HS-27A (cell line): ENCODE measurements at places on chromosomes 1 and 21.
A peak's percentile ranks its signal among the peaks of the same experiment; 100 is the strongest.

GRCh38 chr1:184892116-184892515 lies 82.2 kb downstream of the NIBAN1 start:
- no peak for DNase-seq

DNA sequence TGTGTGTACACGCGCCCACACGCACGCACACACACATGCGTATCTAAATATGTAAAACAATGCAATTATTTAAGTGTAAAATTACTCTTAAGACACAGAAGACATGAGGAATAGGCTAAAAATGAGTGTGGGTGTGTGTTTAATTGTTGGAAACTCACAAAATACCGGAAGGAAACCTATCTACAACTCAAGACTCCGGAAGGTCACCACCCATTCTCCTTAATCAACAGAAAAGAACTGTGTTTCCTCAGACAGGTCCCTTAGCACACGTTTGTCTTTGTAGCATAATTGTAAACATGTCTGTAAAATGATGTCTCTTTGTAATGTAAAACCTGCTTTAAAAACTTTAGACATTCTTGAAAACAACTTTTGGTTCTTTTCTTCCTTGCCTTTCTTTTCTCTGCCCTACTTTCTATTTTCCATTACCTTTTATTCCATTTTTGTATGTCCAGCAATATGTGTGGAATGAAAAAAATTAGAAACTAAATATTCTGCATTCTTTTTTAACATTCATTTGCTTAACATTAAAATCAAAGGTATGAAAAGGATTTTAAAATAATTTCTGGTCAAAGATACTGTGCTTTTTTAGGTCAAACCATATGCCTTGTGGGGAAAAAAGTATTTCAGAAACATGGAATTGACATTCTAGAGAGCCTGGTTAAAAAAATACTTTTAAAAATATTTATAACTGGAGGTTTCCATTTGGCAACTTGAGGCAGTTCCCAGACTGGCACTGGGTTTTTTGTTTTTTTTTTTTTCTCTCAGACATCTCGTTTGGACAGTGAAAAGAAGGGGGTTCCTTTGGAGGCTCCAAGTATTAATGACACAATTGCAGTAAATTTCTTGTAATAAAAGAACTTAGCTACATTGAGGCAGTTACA lies 46.2 kb downstream of the ATP5PF start:
- peak; percentile 26 for DNase-seq

DNA sequence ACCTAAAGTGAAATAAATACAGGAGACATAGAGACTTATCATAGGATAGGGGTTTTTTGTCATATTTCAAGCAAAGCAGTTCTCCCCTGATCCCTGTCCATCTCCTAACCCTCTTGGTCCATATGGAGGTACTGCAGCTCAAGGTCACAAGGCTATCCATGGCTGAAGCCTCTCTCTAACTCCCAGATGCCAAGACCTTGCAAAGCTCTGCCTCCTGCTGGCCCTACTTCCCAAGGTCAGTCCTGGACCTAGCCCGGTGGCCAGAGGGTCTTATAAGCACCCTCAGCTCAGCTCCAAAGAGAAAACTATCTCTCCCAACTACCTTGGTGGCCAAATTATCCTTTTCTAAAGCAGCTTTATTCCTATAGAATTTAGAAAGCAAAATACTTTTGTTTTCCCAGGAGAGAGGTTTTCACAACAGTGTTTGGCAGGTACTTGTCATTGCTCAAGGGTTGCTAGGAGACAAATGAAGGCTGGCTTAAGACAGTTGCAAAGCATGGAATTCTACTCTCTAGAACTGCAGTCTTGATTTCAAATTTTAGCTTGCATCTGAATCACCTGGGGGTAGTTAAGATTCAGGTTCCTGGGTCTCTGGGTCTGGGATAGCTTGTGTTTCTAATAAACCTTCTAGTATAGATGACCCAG lies 121.5 kb downstream of the XCL2 start:
- no peak for DNase-seq

GRCh38 chr1:66752000-66752592 lies at the start of gene DYNLT5:
DYNLT5 (plus strand) TSS chr1:66752459; CDS start chr1:66754659, 2,200 bp downstream.
- no peak for DNase-seq

DNA sequence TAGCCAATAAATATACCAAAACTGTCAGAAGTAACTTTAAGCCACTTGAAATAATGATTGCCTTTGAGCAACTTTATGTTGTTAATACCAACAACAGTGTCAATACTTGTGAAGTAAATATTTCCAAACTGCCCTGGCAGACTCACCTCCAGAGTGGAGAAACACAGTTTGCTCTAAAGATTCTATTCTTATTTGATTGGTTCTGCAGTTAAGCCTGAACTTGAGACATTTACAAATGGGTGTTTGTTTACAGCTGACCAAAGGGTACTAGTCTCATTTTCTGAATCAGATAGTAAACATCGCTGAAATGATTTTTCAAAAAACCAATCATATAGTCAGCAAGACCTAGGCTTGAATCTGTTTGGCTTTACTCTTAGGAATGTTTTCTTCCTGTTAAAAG lies 1.3 kb upstream of the MYOC start:
- no peak for DNase-seq

- no peak for DNase-seq
These were observed 476.0 kb upstream of the CAMK1G start for GRCh38 chr1:209107535-209107934.

- DNase-seq, result peak; percentile 19
These were observed 160.2 kb downstream of the DENND1B start for GRCh38 chr1:197614916-197615692.

DNA sequence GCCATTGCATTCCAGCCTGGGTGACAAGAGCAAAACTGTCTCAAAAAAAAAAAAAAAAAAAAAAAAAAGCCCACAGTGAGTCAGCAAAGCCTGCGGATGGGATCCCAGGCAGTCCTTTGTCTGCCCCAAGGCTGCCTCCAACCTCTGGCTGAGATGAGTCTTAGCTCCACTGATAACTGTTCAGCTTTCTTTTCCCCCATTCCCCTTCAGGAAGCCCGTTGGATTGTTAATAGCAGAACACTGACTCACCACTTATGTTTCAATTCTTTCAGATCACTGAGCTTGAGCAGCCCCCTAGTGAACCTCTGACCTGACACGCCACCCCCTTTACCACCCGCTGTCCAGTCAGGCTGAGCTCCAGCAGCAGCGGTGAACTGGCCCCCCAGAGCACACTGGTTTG lies 57.5 kb downstream of the ERG start:
- DNase-seq, result peak; percentile 69

DNA sequence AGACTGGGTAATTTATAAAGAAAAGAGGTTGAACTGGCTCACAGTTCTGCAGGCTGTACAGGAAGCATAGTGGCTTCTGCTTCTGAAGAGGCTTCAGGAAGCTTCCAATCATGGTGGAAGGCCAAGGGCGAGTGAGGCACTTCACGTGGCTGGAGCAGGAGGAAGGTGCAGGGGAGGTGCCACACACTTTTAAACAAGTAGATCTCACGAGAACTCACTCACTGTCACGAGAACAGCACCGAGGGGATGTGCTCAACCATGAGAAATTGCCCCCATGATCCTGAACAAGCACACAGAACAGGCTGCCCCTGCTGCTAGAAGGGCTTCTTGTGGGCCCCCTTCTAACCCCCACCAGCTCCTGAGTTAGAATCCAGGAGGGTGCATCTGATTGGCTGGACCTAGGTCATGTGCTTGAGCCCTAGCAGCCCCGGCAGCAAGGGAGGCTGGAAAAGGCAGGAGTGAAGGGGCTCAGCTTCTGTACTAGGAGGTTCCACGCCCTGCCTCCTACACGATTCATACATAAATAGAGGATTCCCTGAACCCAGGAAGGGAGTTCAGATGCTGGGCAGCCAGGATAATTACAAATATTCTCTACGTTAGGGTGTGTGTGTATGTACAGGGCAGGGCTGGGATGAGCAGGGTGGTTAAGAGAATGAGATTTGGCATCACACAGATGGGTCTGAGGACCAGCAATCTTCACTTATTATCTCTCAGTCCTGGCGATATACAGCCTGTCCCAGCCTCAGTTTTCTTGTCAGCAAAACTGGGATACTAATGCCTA lies 72.8 kb upstream of the ATP5PO start:
- no peak for DNase-seq

- DNase-seq, result no peak
These were observed 160.9 kb downstream of the FGGY start for GRCh38 chr1:59457786-59458185.

DNA sequence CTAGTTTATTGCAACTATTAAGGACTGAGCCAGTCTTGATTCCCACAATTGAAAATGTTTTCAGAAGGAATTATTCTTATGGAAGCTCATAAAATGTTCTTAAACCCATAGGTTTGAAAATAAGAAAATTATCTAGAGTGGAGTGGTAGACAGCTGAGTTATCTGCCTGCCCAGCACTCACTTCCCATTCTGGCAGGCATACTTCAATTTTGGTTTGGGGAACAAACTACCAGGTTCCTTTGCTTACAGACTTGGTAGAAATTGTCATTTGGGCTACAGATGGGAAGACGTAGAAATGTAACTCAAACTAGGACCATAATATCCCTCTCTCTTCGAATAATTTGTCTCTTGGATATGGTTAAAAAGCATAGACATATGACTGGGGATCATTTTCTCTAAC lies 18.4 kb downstream of the JUN start:
- no peak for DNase-seq

GRCh38 chr1:178612261-178612660 lies 99.4 kb downstream of the TEX35 start:
- no peak for DNase-seq
